ENCODE measurements at places on chromosomes 13 and 19.
A peak's percentile ranks its signal among the peaks of the same experiment; 100 is the strongest.

DNA sequence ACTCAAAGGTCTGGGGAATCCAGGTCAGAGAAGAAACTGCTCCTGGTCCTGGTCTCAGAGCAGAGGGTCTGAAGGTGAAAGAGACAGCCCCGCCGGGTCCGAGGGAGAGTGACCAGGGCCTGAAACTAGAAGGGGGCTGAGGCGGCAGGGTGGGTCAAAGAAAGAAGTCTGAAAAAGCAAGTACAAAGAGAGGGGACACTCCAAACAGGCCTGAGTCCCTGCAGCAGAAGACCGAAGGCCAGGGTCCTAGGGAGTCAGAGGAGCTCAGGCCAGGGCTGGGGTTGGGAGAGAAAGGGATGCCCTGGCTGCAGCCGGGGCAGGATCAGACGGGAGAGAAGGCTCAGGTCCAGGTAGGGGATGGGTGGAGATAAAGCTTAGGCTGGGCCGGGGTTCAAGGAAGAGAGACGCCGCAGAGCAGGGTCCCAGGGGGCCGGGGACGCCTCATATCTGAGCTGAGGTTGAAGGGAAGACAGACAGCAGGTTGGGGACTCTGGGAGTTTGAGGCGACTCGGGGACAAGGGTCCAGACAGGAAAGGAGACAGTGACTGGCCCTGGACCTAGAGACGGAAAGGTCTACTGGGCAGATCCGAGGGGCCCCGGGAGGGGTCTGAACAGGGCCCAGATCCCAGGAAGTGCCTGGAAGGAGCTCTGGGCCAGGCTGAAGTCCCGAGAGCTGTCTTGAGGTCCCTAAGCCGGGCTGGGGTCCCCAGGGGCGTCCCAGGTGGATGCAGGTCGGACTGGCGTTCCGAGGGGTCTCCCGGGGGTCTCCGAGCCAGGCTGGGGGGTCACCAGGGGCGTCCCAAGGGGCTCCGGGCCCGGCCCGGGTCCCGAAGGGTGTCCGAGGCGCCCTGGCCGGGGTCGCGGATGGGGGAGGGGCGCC lies 795 bp downstream of the MLLT1 start:
- DNase-seq = no peak

GRCh38 chr13:97307882-97308624 lies 85.9 kb downstream of the MBNL2 start:
- DNase-seq = no peak

- DNase-seq = no peak
Observed at GRCh38 chr19:48443731-48444128, 2.1 kb upstream of the GRWD1 start.

GRCh38 chr19:795073-795611 lies 2.1 kb upstream of the PTBP1 start:
- DNase-seq = no peak

GRCh38 chr13:47206111-47206510 lies 309.3 kb upstream of the HTR2A start:
- no peak for DNase-seq

DNA sequence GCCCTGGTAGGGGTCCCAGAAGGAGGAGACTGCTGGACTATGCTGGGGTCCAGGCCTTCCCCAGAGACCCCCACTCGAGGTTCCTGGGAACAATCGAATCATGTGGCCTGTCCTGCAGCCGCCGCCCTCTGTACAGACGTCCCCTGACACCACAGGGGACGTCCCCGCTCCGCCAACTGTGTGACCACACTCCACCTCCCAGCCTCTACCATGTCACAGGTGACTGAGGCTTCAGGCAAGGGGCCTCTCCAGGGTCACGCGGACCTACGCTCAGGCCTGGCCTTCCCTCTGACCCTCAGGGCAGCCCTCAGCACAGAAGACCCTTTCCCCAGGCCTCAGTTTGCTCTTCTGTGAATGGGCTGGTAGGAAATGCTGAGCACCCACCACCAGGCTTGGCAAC lies 13.1 kb upstream of the TMEM161A start:
- no peak for DNase-seq

DNA sequence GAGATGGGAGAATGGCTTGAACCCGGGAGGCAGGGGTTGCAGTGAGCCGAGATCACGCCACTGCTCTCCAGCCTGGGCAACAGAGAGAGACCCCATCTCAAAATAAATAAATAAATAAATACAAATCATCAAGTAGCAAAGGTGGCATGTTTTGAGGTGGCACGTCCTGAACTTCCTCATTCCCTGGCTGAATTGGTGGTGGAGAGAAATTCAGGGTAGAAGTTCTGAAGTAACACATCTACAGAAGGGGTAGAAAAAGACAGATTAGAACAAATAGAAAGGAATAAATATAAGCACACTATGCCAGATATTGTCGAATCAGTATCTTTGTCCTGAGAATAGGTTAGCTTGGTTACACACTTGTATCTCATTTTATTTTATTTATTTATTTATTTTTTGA lies 6.3 kb downstream of the IFI30 start:
- DNase-seq = no peak

DNA sequence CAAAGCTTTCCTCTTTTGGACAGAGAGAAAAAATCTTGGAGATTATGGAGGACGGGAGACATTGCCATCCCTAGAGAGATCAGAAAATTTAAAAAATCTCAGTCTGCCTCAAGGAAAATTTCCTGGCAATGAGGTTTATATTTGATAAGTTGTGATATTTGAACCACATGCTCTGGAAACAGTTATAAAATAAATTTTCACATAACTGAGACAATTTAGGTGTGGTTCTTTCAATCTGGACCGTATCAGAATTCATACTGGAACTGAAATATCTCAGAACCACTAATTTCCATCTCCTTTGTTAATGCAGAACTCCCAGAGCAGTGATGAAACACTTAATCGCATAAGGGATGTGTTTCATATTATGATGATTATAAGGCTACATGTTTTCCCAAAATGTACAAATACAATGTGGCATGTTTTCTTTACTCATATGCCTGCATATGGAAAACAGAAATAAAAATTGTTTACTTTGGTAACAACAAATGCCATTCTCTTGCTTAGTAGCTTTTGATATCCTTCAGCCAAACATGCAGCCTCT lies 13.7 kb downstream of the UBE2L5 start:
- no peak for DNase-seq

GRCh38 chr13:22482496-22483000 lies 698.2 kb upstream of the SGCG start:
- DNase-seq = no peak

GRCh38 chr13:108574856-108575255 lies 54.6 kb upstream of the MYO16 start:
- DNase-seq = no peak

DNA sequence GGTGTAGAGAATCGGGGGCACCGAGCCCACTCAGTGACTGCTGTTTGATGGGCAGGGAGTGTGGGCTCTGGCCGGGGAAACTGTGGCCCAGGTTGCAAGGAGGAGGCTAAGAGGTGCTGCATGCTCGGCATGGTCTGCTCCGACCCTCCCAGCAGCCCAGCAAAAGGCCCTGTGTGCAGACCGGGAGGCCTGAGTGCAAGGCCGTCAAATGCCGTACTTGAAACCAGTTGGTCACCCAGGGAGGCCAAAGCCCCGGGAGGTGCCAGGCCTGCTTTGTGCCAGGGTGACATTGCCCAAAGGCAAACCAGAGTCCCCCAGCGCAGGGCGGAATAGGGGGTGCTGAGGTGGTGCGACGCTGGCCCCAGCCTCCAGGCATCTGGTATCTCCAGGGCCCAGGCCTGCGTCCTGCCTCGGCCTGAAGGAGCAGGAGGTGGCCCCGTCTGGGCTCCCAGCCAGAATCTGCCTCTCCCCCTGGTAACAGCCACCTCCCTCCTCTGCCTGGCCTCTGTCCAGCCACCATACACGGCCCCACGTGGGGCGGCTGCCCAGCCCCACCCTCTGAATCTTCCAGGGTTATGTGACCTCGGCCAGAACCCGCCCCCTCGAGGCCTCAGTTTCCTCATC lies 4.0 kb downstream of the PIK3R2 start:
- DNase-seq = peak; percentile 80

- DNase-seq = no peak
Observed at GRCh38 chr13:113939129-113939943, 34.5 kb downstream of the C13orf46 start.

DNA sequence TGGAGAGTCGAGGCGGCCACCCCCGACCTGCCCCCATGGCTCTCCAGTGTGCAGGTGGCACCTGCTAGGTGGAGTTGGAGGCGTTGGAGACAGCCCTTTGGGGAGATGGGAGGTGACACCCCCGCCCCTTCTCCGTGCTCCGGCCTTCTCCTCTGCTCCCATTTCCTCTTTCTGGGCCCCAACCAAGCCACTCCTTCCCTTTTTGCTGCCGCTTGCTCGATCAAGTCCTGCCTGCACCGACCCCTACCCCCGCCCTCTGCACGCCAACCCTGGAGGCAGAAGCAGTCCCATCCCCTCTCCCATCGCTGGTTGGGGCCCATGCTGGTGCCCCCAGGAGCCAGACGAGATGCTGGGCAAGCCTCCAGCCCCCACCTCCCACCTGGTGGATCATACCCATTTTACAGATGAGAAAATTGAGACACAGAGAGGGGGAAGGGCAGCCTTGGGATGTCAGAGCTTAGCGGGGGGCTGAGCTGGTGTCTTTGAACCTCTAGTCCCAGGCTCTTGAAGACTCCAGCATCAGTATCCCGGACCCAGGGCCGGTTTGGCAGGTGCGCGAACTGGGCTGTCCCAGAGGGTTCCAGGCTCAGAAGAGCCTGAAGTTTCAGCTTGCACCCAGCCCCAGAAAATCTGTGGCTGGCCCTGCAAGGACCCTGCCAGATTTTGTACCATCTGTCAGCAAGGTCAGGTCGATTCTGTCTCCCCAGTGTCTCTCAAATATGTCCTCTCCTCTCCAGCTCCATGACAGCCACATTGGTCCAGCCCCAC lies 10.3 kb downstream of the GNA15 start:
- no peak for DNase-seq

DNA sequence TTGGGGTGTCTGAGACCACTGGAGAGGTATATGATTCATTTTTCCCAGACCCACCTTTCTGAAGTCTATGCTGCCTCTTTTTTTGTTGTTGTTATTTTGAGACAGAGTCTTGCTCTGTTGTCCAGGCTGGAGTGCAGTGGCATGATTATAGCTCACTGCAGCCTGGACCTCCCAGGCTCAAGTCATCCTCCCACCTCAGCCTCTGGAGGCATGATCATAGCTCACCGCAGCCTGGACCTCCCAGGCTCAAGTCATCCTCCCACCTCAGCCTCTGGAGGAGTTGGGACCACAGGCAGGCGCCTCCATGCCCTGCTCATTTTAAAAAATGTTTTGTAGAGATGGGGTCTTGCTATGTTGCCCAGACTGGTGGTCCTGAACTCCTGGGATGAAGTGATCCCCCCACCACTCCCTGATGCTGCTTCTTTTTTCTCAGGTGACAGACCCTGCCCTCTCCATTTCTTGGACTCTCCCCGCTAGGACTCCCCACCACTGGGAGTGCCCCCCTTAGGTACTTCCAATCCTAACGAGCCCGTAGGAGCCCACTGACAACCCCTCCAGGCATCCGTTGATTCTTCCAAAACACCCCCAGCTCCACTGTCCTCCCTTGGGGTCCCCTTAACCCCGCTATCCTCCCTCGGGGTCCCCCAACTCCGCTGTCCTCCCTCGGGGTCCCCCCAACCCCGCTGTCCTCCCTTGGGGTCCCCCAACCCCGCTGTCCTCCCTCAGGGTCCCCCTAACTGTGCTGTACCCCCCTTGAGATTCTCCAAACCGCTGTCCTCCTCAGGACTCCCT lies 45.4 kb downstream of the ARHGEF18 start:
- DNase-seq = no peak

GRCh38 chr13:21081926-21082325 lies 20.5 kb upstream of the LATS2 start:
- no peak for DNase-seq

- no peak for DNase-seq
Observed at GRCh38 chr19:1294688-1295087, 9.0 kb downstream of the EFNA2 start.

GRCh38 chr13:22925881-22926747 lies 254.7 kb upstream of the SGCG start:
- no peak for DNase-seq

- no peak for DNase-seq
Observed at GRCh38 chr13:75345193-75345592, 136.8 kb downstream of the TBC1D4 start.

- DNase-seq = no peak
Observed at GRCh38 chr13:87590518-87590917, 80.7 kb upstream of the SLITRK5 start.

DNA sequence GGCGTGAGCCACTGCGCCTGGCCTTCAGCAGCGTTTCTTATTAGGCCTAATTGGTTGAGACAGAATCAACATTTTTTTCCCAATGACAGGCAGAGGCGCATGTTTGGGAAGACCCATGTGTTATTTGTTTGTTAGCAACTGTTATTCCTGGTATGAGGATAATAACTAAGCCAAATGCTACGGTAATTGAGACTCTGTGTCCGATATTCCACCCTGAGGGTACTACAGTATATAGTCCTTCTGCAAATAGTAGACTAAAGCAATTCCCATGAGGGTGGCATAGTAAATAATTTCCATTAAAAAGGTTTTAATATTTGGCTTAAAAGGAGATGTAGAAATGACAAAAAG lies 18.4 kb upstream of the CCL25 start:
- DNase-seq = no peak

- no peak for DNase-seq
Observed at GRCh38 chr13:98050041-98050466, 92.8 kb upstream of the FARP1 start.

GRCh38 chr19:9645472-9645871 lies 24.4 kb upstream of the ZNF561 start:
- DNase-seq = no peak

DNA sequence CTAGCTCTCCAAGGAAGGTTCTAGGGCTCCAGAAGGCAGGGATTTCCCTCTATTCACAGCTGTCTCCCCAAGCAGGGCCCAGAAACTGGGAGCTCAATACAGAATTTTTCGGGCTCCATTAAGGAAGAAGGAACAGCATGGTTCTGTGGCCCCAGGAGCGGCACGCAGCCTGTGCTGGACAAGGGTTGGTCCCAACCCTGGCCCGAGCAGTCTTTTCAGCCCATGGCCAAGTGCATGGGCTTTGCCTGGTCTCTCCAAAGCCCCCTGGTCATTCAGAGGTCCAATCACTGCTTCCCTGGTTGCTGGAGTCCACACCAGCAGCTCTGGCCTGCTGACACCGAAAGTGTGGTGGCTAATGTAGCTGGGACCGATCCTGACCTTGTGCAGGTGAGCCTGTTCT lies 6.6 kb upstream of the PRKD2 start:
- DNase-seq = no peak

- DNase-seq = no peak
Observed at GRCh38 chr19:14517840-14518505, at the start of gene DNAJB1. Gene DNAJB1, minus strand, starts transcription at chr19:14518397. Its CDS starts 48 bp downstream, at chr19:14518349.

DNA sequence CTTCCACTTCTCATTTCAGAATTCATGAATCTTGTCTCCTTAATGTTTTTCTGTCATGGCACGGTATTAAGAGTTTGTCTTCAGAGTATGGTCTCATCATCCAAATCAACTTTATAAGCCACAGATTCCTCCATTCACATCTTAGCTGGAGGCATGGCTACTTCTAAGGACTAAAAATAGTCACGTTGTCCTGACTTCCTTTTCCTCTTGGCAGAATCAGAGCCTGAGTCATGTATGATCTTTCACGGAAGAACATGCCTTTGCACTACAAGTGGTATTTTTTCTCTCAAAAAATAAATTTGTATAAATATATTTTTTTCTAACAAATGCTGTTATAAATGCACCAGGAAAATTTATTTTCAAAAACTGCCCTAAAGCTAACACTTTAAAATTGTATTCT lies 71.4 kb downstream of the ALOX5AP start:
- DNase-seq = no peak

- no peak for DNase-seq
Observed at GRCh38 chr19:35031072-35031881, 1.0 kb downstream of the SCN1B start.
